Panc1 (cell line): ENCODE measurements at places on chromosomes 2 and 18.

DNA sequence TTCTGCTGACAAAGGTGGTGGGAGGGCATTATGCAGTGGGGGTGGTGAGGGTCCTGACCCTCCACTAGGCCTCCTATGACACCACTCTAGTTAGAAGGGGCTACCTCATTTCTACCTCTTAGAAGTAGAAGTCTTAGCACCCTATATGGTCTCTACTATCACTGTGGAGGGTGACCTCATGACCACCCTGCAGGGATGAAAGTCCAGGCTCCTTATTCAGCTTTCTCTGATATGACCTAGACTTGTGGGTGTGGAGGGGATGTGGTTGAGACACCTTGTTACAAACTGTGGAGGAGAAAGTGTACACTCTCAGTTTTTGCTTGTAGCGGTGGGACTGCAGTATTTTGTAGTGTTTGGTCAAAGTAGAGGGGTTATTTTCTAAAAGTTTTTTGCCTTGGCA is 18.6 kb downstream of the TMEM182 start:
- DNase-seq = no peak

- DNase-seq = no peak
These were observed 41.1 kb upstream of the CCDC150 start for GRCh38 chr2:196598412-196598811.

GRCh38 chr2:48849770-48850169 is 94.2 kb upstream of the LHCGR start:
- DNase-seq = no peak

GRCh38 chr2:122029945-122030344 is 274.5 kb downstream of the TSN start:
- DNase-seq = no peak

DNA sequence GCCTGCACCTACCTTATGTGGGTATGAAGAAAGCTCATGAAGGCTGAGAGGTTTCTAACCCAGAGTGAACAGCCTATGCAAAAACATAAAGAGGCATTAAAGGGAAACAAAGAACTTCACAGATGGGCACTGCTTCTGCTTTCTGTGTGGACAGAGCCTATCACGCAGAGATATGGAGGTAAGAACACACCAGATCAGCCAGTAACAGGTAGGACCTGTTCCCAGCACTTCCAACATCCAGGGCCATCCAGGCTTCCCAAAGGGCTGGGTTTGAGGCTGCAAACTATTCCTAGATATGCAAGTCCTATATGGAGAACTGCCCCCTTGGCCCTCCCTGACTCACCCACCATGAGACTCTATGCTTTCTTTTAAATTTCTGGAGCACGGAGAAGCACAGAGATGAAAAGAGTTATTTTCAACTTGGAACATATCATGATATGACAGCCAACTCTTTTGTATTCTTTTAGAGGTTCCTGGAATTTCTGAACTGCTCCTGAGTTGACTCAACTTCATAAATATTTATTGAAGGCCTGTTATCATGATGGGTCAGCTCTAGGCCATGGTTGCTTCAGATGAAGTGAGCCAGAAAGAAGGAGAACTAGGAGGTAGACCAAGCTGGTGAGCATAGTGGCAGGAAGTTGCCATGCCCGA is 77.4 kb upstream of the PPP1CB start:
- no peak for DNase-seq

- DNase-seq = no peak
These were observed 243.0 kb downstream of the HDAC4 start for GRCh38 chr2:239157771-239158170.
